ENCODE measurements at places on chromosomes 1 and 21.

- no peak for DNase-seq
These were observed 164.4 kb downstream of the DYRK1A start for GRCh38 chr21:37530901-37531351.

DNA sequence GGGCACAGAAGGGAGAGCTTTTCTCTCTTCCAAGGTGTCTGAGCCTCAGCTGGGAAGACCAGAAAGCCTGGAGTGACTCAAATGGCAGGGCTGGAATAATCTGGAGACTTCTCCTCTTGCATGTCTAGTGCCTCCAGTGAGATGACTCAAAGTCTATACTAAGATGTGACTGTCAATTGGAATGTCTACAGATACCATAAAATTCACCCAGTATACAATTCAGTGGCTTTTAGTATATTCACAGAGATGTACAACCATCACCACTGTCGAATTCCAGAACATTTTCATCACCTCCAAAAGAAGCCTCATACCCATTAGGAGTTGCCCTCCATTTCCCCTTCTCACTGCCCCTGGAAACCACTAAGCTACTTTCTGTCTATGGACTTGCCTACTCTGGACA is 47.9 kb upstream of the CNN3 start:
- DNase-seq = no peak

DNA sequence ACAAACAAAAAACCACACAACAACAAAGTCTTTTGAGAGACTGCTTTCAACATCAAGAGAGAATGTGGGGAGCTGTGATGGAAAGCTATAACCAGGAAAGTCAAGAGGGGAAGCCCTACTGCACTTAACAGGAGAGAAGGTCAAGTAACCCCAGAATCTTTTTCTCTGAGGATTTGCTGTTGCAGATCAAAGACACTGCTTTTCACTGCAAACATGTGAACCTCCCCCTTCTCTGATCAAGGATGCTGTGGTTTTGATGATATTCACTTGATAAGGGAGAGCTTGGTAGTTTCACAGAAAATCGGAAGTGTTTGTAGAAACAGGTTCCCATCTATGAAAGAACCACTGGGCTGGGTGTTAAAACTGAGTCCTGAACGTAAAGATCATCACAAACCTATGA is 4.8 kb downstream of the ETV3 start:
- peak; percentile 23 for DNase-seq

- DNase-seq = no peak
These were observed 56.0 kb downstream of the ZMYM4 start for GRCh38 chr1:35324486-35324885.

DNA sequence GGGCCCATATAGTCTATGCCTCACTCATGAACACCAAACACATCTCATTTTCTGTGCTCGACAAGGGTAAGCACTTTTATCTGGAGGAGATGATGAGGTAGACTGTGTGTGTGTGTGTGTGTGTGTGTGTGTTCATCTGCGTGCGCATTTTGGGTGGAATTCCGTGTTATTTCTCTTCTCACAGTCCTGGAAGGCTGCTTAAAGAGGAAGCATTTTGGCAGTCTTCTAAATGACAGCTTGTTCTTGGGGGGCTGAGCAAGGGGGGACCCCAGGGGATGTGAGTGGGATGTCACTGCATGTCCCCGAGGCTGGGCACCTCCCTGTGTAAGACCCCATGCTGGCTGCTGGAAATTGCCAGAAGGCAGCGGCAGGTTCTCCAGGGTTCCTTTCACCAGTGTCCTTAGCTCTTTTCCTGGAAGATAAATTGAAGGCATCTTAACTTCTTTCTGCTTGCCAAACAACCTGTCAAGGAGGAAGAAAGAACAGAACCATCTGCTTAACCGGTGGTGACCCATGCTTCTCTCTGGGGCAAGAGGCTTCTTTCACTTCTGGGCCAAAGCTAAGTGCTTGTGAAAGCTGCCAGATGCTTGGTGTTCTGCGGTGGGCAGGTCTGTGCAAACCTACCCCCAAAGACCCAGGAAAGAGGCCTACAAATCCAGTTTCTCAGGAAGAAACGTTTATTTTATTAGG is 9.9 kb upstream of the RD3 start:
- DNase-seq = no peak

- no peak for DNase-seq
These were observed 120.8 kb downstream of the CLEC20A start for GRCh38 chr1:178376008-178376407.

Data from activated naive CD4-positive, alpha-beta T cell treated with anti-CD3 and anti-CD28 coated beads for 36 hours (primary cell).